Glutamatergic neuron (in vitro differentiated cells): ENCODE measurements at places on chromosomes 4 and X. TPM values are rescaled to one million over a fixed set of nuclear protein-coding genes. Genes with fewer than 3 reads are reported as not detected.

Gene GPC3
- total RNA-seq: 4.2 TPM

Gene NIPAL1
- total RNA-seq: 0.83 TPM

Gene SPANXD
- total RNA-seq: not detected

Gene MAGEA2B
- 10.6 TPM for total RNA-seq

Gene ZXDA
- 3.4 TPM for total RNA-seq

Gene FAM236C
- total RNA-seq: not detected

Gene CT45A2
- total RNA-seq: not detected

Gene OTC
- total RNA-seq: not detected

Gene TMEM156
- not detected for total RNA-seq

DNA sequence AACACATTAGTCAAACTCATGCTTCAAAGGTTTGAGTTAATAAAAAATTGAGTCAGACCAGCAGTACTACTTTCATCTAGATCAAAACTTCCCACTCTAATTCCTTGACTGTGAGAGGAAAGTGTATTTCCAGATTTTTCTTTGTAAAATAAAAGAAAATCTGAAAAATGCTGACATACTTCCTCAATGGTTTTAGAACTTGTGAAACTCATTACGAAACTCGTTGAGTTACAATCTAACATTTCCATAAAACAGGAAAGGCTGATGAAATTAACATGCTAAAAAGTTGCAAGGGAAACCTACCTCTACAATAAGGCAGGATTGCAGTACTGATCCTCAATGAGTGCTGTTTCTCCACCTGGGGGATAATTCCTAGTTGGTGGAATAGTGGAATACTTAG lies 217.8 kb upstream of the HCCS start:
- H3K4me3 ChIP-seq: no peak overlapping the region
- no peaks in the 10 kb centered on the region for H3K4me1 ChIP-seq
- no peak for DNase-seq
- no peaks in the 10 kb centered on the region for H3K27me3 ChIP-seq

GRCh38 chr4:78332976-78333375 lies 218.6 kb upstream of the ANXA3 start:
- peaks cover 12% of the 10 kb centered on the region for H3K4me1 ChIP-seq
- no peak overlapping the region for H3K27ac ChIP-seq
- no peak overlapping the region for H3K4me3 ChIP-seq
- no peak for DNase-seq
- H3K36me3 ChIP-seq: no peaks in the 10 kb centered on the region

- DNase-seq: no peak
- H3K36me3 ChIP-seq: no peaks in the 10 kb centered on the region
- no peak overlapping the region for H3K27ac ChIP-seq
- H3K4me3 ChIP-seq: no peak overlapping the region
- H3K4me1 ChIP-seq: peaks cover 9% of the 10 kb centered on the region
Observed at GRCh38 chrX:70026851-70027200, 22.9 kb downstream of the AWAT2 start.

GRCh38 chr4:39910064-39910463 lies 67.6 kb downstream of the PDS5A start:
- peaks cover 3% of the 10 kb centered on the region for H3K27me3 ChIP-seq
- no peaks in the 10 kb centered on the region for H3K4me1 ChIP-seq
- H3K4me3 ChIP-seq: no peak overlapping the region
- H3K36me3 ChIP-seq: no peaks in the 10 kb centered on the region
- no peak overlapping the region for H3K27ac ChIP-seq
- DNase-seq: no peak

DNA sequence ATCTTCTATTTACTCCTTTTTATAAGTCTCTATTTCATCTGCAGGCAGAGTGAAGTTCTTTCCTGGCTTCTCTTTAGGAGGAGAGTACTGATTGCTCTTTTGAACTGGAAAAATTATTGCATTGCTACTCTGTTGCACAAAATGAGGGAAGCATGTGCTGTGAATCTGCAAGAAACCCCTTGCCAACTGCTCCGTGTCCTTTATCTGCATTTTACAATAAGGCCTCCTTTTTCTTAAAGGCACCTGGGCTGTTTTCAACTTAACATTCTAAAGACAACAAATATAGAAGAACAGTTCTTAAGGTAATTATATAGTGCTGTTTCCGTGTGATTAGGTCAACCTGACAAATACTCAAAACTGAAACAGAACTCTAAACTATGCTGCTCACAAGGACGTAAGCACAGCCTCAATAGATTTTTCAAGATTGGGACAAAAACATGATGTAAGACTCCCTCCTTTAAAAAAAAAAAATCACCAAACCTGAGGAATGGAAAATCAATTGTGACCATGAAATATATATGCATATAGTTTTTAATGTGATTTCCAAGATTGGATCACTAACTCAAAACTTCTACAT lies 716.6 kb upstream of the INTU start:
- H3K4me3 ChIP-seq: no peak overlapping the region
- no peak for DNase-seq
- H3K27me3 ChIP-seq: no peaks in the 10 kb centered on the region
- H3K36me3 ChIP-seq: no peaks in the 10 kb centered on the region
- no peak overlapping the region for H3K27ac ChIP-seq

DNA sequence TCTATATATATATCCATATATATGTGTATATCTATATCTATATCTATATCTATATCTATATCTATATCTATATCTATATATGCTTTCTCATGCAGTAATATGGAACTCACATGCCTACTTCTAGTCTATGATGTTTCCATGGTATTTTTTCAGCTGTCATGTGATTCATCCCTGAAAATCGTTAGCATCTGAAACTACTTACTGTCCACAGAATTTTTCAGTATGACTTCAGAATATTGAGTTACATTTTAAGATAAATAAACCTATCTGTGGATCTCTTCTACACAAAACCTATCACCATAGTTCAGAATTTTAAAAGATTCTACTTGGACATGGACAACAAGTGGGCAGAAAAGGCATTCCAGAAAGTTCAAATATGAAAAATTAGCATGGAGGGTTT lies 855.1 kb upstream of the INTU start:
- H3K27ac ChIP-seq: no peak overlapping the region
- no peak for DNase-seq
- no peak overlapping the region for H3K4me3 ChIP-seq
- no peaks in the 10 kb centered on the region for H3K27me3 ChIP-seq
- no peaks in the 10 kb centered on the region for H3K4me1 ChIP-seq

DNA sequence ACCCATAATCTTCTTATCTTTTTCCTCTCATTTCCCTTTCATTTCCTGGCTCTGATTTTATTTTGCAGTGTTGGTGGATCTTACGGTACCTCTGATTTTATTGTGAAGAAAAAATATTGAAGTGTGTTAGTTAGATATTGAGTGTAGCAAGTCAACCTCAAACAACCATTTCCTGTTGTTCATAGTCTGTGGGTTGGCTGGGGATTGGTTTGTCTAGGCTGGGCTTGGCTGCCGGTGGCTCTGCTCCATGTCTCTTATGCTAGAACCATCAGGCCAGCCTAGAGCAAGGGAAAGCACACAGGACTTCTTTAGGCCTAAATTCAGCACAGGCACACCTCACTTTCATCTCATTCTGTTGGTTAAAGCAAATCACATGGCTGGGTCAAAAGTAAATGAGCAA lies 383.1 kb upstream of the LCORL start:
- no peak for DNase-seq
- H3K27ac ChIP-seq: no peak overlapping the region
- H3K27me3 ChIP-seq: no peaks in the 10 kb centered on the region

GRCh38 chr4:147747787-147748454 lies 16.0 kb downstream of the ARHGAP10 start:
- H3K27ac ChIP-seq: no peak overlapping the region
- no peak for DNase-seq
- no peak overlapping the region for H3K4me3 ChIP-seq
- peaks cover 8% of the 10 kb centered on the region for H3K4me1 ChIP-seq
- H3K36me3 ChIP-seq: no peaks in the 10 kb centered on the region
- no peaks in the 10 kb centered on the region for H3K27me3 ChIP-seq

- no peaks in the 10 kb centered on the region for H3K36me3 ChIP-seq
- no peaks in the 10 kb centered on the region for H3K27me3 ChIP-seq
- H3K4me1 ChIP-seq: no peaks in the 10 kb centered on the region
Observed at GRCh38 chrX:48667509-48667908, 16.1 kb upstream of the WAS start.

DNA sequence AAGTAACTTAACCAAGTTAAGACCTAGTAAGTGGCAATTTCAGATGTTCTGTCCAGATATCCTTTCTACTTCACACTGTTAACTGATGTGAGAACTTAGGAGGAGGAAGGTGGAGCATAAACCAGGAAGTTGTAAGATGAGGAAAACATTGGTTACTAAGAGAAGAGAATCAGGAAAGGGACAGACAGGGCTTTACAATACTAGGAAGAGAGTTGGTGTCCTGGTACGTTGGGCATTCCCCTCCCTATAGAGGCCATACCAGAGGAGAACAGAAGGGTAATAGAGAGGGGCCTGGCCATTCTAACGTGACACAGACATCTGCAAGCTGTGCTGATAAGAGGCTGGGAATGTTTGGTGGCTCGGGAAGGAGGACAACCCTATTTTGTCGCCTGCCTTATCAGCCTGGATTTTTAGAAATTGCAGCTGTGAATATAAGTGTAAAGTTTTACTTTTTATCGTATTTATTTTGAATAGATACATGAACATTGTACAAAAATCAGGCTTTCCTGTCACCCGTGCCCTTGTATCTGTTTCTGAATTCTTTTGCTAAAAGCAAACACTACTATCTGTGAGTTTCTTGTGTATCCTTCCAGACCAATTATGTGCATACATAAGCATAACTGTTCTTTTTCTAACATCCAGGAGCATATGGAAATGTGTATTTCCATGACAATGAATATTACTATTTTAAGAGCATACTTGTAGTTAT lies 53.5 kb upstream of the HPRT1 start:
- no peak overlapping the region for H3K27ac ChIP-seq
- H3K36me3 ChIP-seq: no peaks in the 10 kb centered on the region
- H3K4me1 ChIP-seq: peaks cover 3% of the 10 kb centered on the region
- no peak for DNase-seq

GRCh38 chr4:170773709-170774273 lies 684.0 kb upstream of the AADAT start:
- DNase-seq: no peak
- no peaks in the 10 kb centered on the region for H3K36me3 ChIP-seq
- no peaks in the 10 kb centered on the region for H3K4me1 ChIP-seq
- H3K27me3 ChIP-seq: no peaks in the 10 kb centered on the region

DNA sequence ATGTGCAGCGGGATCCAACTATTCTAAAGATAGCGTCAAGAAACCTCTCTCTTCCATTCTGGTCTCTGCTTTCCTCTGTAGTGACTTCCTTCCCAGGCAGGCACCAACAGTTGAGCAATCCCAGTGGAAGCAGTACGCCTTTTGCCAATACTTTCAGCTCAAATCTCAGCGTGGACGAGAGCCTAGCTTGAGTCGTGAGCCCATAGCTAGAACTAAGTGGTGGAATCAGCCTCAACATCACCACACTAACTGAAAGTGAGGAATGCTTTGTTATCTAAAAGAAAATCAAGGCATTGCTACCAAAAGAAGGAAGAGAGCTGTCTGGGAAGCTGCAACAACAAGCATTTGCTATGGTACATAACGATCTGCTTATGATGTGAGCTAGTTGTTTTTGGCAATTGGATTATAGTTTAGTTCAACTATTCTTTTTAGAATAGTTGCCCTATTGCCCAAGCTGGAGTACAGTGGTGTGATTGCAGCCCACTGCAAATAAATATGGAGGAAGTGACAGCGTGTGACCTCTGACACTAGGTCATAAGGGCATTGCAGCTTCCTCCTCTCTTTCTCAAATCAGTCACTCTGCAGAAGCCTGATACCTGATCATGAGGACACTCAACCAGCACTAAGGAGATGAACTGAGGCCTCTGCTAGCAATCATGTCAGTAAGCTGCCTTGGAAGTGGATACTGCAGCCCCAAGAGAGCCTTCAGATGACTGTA lies 24.7 kb upstream of the FRYL start:
- H3K4me1 ChIP-seq: peaks cover 9% of the 10 kb centered on the region
- H3K4me3 ChIP-seq: no peak overlapping the region
- no peaks in the 10 kb centered on the region for H3K27me3 ChIP-seq
- peak overlapping the region; percentile 23 for H3K27ac ChIP-seq
- no peaks in the 10 kb centered on the region for H3K36me3 ChIP-seq

DNA sequence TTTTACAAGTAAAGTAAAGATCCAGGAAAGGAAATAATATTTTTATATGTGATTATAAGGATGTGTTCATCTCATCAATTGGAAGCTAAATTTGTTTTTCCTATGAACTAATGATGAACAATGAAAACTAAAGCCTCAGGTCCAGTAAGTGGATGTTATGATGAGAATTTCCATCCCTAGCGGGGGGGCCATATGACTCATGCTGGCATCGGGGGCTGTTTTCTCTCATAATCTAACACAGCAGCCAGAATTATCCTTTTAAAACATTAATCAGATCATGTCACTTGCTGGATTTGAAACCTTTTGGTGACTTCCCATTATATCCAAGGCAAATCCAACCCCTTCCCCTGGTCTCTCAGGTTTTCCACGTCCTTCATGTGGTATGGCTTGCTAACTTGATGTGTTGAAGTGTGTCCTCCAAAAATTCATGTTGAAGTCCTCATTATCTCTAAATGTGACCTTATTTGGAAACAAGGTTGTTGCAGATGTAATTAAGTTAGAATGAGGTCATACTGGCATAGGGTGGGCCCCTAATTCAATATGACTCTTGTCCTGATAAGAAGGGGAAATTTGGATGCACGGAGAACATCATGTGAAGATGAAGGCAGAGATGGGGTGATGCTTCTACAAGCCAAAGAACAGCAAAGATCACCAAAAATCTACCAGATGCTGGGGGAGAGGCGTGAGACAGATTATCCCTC lies 96.8 kb downstream of the AKAP4 start:
- no peak overlapping the region for H3K27ac ChIP-seq
- no peaks in the 10 kb centered on the region for H3K4me1 ChIP-seq
- no peaks in the 10 kb centered on the region for H3K27me3 ChIP-seq
- H3K36me3 ChIP-seq: no peaks in the 10 kb centered on the region

GRCh38 chr4:53161787-53162433 lies 204.0 kb downstream of the SCFD2 start:
- DNase-seq: no peak
- H3K27ac ChIP-seq: no peak overlapping the region
- H3K36me3 ChIP-seq: no peaks in the 10 kb centered on the region
- peaks cover 2% of the 10 kb centered on the region for H3K4me1 ChIP-seq

DNA sequence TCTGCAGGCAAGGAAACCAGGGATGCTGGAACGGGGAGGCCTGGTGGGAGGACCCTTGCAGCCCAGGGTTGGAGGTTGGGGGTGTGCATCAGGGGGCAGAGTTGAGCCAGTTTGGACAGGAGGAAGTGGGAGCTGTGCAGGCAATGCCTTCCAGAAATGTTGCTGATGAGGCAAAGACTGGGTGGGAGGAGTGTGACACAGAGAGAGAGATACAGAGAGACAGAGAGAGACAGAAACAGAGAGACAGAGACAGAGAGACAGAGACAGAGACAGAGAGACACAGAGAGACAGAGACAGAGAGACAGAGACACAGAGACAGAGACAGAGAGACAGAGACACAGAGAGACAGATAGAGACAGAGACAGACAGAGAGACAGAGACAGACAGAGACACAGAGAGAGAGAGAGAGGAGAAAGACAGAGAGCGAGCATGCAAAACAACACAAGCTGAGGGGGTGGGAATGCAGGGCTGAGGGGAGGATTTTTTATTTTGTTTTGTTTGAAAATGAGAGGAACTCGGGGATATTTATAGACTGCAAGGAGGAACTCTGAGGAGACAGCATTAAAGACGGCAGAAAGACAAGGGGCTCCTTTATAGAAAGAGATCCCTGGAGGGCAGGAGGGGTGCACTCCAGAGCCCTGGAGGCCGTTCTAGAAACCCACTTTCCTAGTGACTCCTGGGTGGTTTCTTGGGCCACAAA lies 1.9 kb upstream of the HAUS3 start:
- no peaks in the 10 kb centered on the region for H3K27me3 ChIP-seq
- DNase-seq: peak; percentile 69
- H3K27ac ChIP-seq: peak overlapping the region; percentile 5
- no peaks in the 10 kb centered on the region for H3K36me3 ChIP-seq
